ENCODE measurements at places on chromosomes 7 and 10.
A peak's percentile ranks its signal among the peaks of the same experiment; 100 is the strongest.

GRCh38 chr10:23558361-23558799 is 119.5 kb downstream of the OTUD1 start:
- DNase-seq, result no peak

GRCh38 chr7:137423321-137423720 is 79.8 kb upstream of the PTN start:
- no peak for DNase-seq

GRCh38 chr7:106273009-106273668 is 11.6 kb downstream of the NAMPT start:
- DNase-seq, result no peak

DNA sequence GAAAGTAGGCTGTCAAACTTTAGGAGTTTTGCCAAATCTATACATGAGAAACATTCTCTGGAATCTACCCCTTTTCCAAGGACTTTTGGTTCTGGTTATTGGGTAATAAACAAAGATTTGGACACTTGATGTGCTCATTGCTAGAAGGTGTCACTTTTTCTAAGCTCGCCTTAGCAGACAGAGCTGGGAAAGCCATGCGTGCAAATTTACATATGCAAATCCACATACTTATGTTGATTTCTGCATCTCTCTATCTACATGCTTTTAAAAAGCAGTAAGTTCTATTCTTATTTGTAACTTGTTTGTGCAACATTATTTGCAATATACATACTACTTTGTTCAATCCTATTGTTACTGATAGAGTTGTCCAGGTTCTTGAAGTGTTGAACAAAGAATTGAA is 22.5 kb upstream of the GIMAP6 start:
- no peak for DNase-seq

DNA sequence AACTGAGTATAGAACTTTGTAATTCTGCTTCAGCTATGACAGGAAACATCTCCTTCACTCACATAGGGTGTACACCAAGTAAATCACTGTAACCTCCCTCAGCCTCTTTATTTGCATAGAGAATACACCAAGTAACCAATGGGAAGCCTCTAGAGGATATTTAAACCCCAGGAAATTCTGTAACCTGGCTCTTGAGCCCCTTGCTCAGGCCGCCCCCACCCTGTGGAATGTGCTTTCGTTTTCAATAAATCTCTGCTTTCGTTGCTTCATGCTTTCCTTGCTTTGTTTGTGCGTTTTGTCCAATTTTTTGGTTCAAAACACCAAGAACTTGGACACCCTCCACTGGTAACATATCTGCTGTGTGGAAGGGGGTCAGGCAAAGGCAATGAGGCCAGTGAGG is 60.2 kb downstream of the CLRN3 start:
- no peak for DNase-seq

GRCh38 chr7:105473163-105473562 is 48.9 kb downstream of the PUS7 start:
- DNase-seq, result no peak

- peak; percentile 43 for DNase-seq
Observed at GRCh38 chr7:91512958-91513357, 248.7 kb downstream of the FZD1 start.

DNA sequence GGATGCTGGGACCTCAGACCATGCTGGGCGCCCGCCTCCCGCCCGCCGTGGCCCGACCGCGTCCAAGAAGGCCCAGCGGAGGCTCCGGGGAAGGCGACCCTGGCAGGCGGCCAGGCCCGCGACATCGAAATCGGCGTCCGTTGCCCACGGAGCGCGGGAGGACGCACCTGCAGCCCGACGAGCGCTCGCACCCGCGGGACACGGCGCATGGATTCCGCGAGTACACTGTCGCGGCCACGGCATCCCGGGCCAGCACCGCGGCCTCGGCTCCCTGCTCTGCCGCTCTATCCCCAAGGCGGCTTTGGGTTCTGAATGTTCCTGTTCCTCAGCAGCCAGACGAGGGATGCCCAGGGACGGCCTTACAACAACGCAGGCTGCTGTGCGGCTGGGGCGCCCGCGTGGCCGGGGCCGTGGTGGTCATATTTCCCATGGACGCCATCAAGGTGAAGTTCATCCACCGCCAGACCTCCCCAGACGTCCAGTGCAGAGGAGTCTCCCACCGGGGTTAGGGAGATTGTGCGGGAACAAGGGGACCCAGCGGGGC is 67.5 kb upstream of the ZNF722 start:
- DNase-seq, result no peak

DNA sequence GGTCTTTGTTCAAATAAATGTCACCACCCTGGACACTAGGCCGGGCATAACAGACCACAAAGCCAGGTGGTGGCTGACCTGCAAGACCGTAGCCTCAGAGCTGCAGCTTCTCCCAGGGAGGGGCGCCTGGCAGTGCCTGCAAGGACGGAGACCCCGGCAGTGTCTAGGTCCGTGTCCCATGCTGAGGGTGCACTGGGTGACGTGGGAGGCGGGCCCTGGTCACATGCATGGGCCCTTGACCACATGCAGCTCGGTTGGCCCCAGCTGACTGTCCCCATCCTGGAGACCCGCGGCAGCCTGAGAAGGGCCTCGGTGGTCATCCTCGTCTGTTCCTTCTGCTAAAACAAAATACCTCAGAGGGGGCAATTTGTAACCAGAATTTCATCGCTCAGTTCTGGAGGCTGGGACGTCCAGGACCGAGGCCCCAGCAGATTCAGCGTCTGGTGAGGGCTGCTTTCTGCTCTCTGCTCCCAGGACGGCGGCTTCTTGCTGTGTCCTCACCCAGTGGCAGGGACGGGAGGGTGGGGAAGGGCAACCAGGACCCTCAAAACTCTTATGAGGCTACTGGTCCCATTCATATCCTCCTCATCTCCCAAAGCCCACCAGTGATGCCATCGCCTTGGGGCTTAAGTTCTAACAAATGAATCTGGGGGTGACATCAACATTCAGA is 36.8 kb downstream of the PWWP2B start:
- no peak for DNase-seq

- DNase-seq, result no peak
Observed at GRCh38 chr7:137682596-137682995, 164.2 kb downstream of the DGKI start.

DNA sequence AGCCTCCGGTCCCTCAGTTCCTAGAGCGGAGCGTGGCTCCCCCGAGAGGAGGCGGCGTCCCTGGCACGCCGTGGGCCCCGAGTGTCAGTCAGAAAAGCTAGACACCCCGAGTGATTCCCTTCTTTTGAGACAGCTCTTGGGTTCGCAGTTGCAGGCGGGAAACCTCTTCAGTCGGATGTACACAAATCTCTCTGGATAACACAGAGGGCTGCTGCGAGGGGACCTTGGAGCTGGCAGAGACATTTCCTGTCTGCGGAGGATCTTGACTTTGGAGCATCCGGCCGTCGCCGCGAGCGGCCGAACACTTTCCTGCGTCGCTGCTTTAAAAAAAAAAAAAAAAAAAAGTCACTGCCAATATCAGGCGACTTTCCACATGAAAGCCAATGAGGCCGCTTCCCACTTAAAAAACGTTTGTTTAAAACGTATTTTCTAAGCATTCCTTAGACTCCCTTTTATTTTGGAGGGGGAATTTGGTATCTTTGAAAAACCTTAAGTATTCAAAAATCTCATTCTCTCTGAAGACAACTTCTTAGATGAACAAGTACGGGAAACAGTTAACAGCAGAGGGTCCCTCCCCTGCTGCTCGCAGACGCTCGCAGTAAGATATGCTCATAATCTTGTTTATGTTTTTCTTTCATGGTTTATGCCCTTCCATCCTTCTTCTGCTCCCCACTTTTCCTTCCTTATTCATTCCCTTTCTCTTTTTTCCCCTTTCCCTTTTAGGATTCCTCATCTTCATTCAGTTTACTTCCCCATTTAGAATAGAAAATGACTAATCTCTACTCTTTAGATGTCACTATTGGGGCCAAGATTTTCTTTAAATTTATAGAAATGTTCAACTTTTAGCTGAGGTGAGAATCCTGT is 10.0 kb downstream of the HHEX start:
- peak; percentile 50 for DNase-seq

- DNase-seq, result no peak
Observed at GRCh38 chr7:85054306-85054705, 132.6 kb downstream of the SEMA3D start.

- DNase-seq, result no peak
Observed at GRCh38 chr7:153401795-153402720, 642.5 kb downstream of the ACTR3B start.

GRCh38 chr10:86684331-86685097 is 16.2 kb downstream of the LDB3 start:
- no peak for DNase-seq

DNA sequence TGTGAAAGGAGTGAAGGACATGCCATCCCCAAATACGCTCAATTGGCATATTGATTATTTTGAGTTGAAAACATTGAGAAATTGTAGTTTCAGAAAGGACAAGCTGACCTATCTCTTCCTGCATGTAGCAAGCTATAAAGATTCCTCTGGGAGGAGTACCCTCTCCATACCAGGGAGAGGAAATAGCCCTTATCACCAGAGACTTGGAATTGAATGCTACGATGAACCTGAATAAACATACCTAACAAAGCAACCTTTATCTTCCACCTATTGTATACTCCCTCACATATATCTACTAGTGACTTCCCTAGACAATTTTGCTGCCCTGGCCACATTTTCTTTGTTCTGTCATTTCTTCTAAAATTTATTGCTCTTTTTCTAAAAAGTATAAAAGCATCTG is 150.2 kb upstream of the EEPD1 start:
- no peak for DNase-seq

DNA sequence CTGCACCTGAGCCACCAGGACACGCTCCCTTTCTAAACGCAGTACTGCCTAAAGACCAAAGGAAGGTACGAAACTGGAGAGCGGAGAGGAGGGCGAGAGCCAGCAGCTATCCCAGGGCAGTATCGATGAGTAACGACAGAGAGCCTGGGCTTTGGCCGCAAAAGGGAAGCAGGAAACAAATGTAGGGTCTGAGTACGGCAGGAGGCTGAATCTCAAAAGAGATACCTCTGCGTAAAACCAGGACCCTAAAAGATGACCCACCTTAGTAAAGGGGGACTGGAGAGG is 20.4 kb downstream of the PARP12 start:
- no peak for DNase-seq

- peak; percentile 91 for DNase-seq
Observed at GRCh38 chr10:97869091-97870042, 19.7 kb downstream of the GOLGA7B start.

- no peak for DNase-seq
Observed at GRCh38 chr10:88992921-88993524, 2.4 kb downstream of the FAS start.

- DNase-seq, result no peak
Observed at GRCh38 chr7:37070031-37070430, 345.7 kb upstream of the AOAH start.

GRCh38 chr7:20075992-20076820 is 141.0 kb downstream of the MACC1 start:
- no peak for DNase-seq

GRCh38 chr10:99806091-99806490 is 23.7 kb downstream of the ABCC2 start:
- DNase-seq, result no peak

DNA sequence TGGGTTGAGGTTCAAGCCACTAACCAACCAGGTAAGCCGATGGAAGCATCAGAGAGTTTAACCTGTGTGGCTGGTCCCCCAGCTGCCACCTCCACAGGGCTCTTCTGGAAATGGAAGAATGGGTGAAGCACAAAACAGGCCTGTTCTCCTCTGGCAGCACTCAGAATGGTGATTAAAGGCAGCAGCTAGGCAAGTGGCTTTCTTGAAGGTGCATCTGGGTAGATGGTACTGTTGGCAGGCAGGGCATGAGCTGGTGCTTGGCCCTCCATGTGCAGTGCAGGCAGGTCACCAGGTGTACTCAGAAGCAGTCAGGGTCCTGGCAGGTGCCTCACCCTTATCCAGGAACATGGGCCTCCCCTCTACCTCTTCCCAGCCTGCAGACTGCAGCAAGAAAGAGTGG is 11.5 kb downstream of the AKR1E2 start:
- DNase-seq, result no peak

DNA sequence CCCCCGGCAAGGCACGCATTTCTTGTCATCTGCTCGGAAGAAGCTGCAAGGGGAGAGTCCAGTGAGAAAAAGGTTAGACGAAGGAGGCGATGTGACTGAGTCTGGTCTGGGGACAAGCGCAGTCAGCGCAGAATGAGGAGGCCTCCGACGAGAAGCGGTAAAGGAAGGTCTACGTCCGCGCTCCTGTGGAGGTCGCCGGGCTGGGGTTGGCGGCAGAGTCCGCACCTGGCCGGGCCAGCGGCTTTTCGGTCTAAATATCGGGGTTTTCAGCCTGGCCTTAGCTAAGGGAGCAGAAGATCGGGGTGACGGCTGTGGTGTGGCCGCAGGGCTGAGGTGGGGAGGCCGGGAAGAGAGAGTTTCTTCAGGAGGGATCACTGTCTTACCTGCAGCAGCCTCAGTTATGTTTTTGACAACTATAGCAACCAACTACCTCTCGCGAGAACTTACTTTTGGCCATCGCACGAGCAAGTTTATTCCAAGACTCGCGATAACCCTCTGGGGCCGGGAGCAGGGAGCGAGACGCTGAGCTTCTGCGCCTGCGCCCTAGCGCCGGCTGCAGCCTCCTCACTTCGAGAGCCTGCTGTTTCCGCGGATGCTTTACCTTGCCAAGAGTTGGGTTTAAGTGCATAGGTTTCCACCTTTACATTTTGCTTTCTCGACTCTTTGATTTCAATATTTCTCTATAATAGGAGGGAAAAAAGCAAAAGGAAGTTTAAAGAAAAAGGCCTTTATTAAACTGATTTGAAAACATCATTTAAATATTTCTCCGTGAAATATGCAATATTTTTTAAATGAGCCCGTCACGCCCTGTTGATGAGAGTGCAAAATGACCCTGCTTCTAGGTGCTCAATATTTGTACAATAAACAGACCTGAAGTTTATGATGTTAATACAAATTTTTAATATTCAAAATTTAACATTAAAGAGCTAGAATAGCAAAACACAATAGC is at the start of gene CFAP70:
CFAP70 (minus strand) TSS at position 534 of the 949 bp plus-strand sequence. CDS start 4,068 bp downstream, outside the sequence.
- peak; percentile 94 for DNase-seq

GRCh38 chr7:84975586-84976185 is 211.2 kb downstream of the SEMA3D start:
- DNase-seq, result no peak

GRCh38 chr10:101778151-101778780 is 2.4 kb upstream of the FGF8 start:
- no peak for DNase-seq

DNA sequence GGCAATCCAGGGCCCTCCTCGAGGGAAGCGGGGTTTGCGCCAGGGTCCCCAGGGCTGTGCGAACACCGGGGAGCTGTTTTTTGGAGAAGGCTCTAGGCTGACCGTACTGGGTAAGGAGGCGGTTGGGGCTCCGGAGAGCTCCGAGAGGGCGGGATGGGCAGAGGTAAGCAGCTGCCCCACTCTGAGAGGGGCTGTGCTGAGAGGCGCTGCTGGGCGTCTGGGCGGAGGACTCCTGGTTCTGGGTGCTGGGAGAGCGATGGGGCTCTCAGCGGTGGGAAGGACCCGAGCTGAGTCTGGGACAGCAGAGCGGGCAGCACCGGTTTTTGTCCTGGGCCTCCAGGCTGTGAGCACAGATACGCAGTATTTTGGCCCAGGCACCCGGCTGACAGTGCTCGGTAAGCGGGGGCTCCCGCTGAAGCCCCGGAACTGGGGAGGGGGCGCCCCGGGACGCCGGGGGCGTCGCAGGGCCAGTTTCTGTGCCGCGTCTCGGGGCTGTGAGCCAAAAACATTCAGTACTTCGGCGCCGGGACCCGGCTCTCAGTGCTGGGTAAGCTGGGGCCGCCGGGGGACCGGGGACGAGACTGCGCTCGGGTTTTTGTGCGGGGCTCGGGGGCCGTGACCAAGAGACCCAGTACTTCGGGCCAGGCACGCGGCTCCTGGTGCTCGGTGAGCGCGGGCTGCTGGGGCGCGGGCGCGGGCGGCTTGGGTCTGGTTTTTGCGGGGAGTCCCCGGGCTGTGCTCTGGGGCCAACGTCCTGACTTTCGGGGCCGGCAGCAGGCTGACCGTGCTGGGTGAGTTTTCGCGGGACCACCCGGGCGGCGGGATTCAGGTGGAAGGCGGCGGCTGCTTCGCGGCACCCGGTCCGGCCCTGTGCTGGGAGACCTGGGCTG is 26.0 kb downstream of the PRSS2 start:
- no peak for DNase-seq

All from SW480 (cell line).